ENCODE measurements at places on chromosomes 12 and 14. TPM values are rescaled to one million over a fixed set of nuclear protein-coding genes. Genes with fewer than 3 reads are reported as not detected.

DNA sequence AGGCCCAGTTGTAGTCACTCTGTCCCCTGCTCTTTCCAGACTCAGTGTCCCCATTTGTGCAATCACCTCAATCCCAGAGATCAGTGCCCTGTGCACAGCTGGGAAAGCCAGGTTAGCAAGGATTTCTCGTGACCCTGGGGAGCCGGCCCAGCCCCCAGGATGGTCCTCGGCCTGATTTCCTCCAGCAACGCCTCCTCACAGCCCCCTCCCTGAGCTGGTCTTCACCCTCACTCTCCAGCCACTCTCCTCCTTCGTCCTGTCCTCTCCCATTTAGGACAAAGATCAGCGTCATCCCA is 194.8 kb upstream of the C14orf180 start:
- no peak overlapping the region for H3K4me3 ChIP-seq
- peaks cover 19% of the 10 kb centered on the region for H3K4me1 ChIP-seq
- H3K27ac ChIP-seq, result no peak overlapping the region
- H3K27me3 ChIP-seq, result no peaks in the 10 kb centered on the region
- DNase-seq, result no peak

DNA sequence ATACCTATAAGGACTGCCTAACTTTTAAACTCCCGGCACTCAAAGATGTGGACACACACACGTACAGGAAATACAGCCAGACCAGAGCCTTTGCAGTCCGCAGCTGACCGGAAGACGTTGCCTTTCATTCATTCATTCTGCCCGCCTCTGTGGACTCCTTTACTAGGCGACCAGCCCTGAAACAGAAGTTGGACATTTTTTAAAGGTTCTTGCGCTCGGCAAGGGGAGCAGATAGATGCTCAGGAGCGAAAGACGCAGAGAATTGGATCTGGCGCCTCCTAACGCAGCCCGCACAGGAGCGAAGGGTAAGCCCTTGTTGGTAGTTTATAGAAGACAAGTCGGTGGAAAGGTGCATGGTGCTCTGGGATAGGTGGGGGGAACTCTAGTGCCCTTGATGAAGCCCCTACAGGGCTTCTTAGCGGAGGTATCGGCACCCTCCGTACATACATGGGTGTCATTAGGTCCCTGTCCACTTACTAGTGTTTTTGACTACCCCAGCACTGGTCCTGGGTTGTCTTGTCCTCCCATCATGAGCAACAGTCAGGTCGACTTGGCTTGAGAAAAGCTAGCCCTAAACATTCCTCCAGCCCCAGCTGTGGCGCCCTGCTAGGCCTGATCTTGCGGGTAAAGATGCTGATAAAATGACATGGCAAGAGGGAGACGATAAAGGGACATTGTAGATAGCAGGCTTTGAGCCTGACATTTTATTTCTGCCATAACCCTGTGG is at the start of gene KDM2B:
KDM2B (minus strand) TSS at position 65 of the 727 bp plus-strand sequence. CDS start 112 bp downstream, outside the sequence.
- no peak for DNase-seq
- H3K4me1 ChIP-seq, result peaks cover 55% of the 10 kb centered on the region
- H3K27me3 ChIP-seq, result no peaks in the 10 kb centered on the region
- H3K27ac ChIP-seq, result peak within 1 kb of the TSS; percentile 89

- H3K27me3 ChIP-seq, result no peaks in the 10 kb centered on the region
- H3K4me3 ChIP-seq, result no peak overlapping the region
- no peaks in the 10 kb centered on the region for H3K36me3 ChIP-seq
- no peak overlapping the region for H3K27ac ChIP-seq
- H3K4me1 ChIP-seq, result no peaks in the 10 kb centered on the region
These were observed 11.8 kb upstream of the CCDC88C start for GRCh38 chr14:91429385-91429784.

GRCh38 chr12:27906127-27906500 is 66.4 kb downstream of the PTHLH start:
- no peak for DNase-seq
- no peak overlapping the region for H3K4me3 ChIP-seq
- no peak overlapping the region for H3K27ac ChIP-seq
- no peaks in the 10 kb centered on the region for H3K27me3 ChIP-seq

- H3K36me3 ChIP-seq, result no peaks in the 10 kb centered on the region
- H3K27ac ChIP-seq, result no peak overlapping the region
- no peaks in the 10 kb centered on the region for H3K4me1 ChIP-seq
- no peaks in the 10 kb centered on the region for H3K27me3 ChIP-seq
- no peak for DNase-seq
- no peak overlapping the region for H3K4me3 ChIP-seq
These were observed 251.0 kb upstream of the FOXG1 start for GRCh38 chr14:28515571-28515970.

GRCh38 chr14:34059037-34059924 is 108.4 kb upstream of the EGLN3 start:
- no peak for DNase-seq
- H3K27me3 ChIP-seq, result peaks cover 11% of the 10 kb centered on the region
- H3K4me3 ChIP-seq, result peak overlapping the region; percentile 43

DNA sequence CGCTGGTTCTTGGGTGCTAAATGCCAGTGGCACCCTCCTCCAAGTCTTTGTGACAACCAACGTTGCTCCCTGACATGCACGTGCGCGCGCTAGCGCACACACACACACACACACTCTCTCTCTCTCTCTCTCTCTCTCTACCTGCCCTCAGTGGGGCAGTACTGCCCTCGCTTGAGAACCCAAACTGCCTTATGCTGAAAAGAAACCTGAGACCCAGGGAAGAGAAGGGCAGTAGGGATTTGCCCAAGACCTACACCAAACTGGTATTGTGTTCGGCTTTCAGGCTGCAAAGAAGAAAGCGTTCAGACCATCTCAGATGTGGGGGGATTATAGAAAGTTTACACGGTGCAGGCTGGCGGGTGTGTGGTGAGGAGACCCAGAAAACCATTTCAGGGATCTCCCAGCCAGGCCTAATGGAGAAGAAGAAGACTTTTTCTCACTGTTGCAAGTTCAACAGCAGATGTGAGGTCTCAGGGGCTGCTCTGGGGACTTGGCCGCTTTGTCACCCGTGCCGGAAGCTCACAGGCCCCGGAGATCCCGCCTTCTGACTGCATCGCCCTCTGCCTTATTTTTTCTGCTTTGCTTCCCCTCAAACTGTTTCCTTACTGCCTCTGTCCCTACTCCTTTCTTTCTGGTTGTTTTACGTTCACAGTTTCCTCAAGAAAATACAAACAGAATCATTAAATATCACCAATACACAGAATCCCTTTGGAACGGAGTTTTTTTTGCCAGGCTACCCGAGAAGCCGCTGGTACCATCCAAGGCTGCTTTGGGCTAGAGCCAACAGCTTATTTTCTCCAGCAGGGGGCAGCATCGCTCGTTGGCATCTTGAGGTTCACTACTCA is 82.4 kb downstream of the PPM1A start:
- peaks cover 13% of the 10 kb centered on the region for H3K4me1 ChIP-seq
- H3K27ac ChIP-seq, result peak overlapping the region; percentile 53
- H3K4me3 ChIP-seq, result peak overlapping the region; percentile 59
- H3K27me3 ChIP-seq, result no peaks in the 10 kb centered on the region

- DNase-seq, result no peak
- no peaks in the 10 kb centered on the region for H3K36me3 ChIP-seq
- H3K4me3 ChIP-seq, result no peak overlapping the region
These were observed 27.4 kb upstream of the DYRK2 start for GRCh38 chr12:67621112-67621511.

GRCh38 chr12:92098594-92099380 is 46.9 kb downstream of the BTG1 start:
- peaks cover 16% of the 10 kb centered on the region for H3K4me1 ChIP-seq
- H3K4me3 ChIP-seq, result no peak overlapping the region
- H3K27me3 ChIP-seq, result no peaks in the 10 kb centered on the region
- no peak for DNase-seq
- H3K27ac ChIP-seq, result no peak overlapping the region

- DNase-seq, result no peak
- H3K27ac ChIP-seq, result no peak overlapping the region
- H3K4me1 ChIP-seq, result no peaks in the 10 kb centered on the region
- no peaks in the 10 kb centered on the region for H3K27me3 ChIP-seq
- H3K4me3 ChIP-seq, result no peak overlapping the region
These were observed 196.5 kb downstream of the STXBP6 start for GRCh38 chr14:24853446-24853845.

- H3K27ac ChIP-seq, result no peak overlapping the region
- no peaks in the 10 kb centered on the region for H3K4me1 ChIP-seq
- DNase-seq, result no peak
- peaks cover 11% of the 10 kb centered on the region for H3K27me3 ChIP-seq
These were observed 4.1 kb downstream of the GPRC5D start for GRCh38 chr12:12947902-12948301.

GRCh38 chr12:57552306-57552651 is 2.4 kb downstream of the KIF5A start:
- H3K4me3 ChIP-seq, result no peak overlapping the region
- no peak overlapping the region for H3K27ac ChIP-seq
- no peaks in the 10 kb centered on the region for H3K36me3 ChIP-seq

- no peaks in the 10 kb centered on the region for H3K36me3 ChIP-seq
- no peaks in the 10 kb centered on the region for H3K4me1 ChIP-seq
These were observed 230.5 kb upstream of the KITLG start for GRCh38 chr12:88810806-88811205.

DNA sequence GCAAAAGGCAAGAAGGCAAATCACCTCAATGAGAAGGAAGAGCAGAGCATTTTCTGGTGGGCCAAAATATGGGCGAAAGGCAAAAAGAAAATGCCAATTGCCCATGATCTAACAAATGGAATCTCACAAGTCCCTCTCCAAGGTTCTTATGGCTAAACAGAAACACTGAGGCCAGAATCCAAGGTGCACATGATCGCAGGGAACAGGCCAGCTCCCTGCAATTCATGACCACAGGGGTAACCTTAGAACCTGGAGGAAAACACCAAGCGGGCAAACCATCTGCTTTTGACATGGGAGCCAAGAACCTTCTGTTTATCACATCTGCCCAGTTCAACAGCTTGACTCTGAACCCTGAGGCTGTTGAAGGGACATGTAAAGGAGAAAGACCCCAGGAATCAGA is 60.0 kb downstream of the NT5DC3 start:
- no peak for DNase-seq
- no peaks in the 10 kb centered on the region for H3K27me3 ChIP-seq
- peaks cover 9% of the 10 kb centered on the region for H3K36me3 ChIP-seq
- no peak overlapping the region for H3K4me3 ChIP-seq
- H3K27ac ChIP-seq, result no peak overlapping the region
- no peaks in the 10 kb centered on the region for H3K4me1 ChIP-seq

GRCh38 chr14:95222151-95222631 is 64.9 kb upstream of the DICER1 start:
- H3K27me3 ChIP-seq, result no peaks in the 10 kb centered on the region
- H3K4me1 ChIP-seq, result no peaks in the 10 kb centered on the region
- H3K4me3 ChIP-seq, result no peak overlapping the region
- H3K36me3 ChIP-seq, result no peaks in the 10 kb centered on the region
- H3K27ac ChIP-seq, result no peak overlapping the region

DNA sequence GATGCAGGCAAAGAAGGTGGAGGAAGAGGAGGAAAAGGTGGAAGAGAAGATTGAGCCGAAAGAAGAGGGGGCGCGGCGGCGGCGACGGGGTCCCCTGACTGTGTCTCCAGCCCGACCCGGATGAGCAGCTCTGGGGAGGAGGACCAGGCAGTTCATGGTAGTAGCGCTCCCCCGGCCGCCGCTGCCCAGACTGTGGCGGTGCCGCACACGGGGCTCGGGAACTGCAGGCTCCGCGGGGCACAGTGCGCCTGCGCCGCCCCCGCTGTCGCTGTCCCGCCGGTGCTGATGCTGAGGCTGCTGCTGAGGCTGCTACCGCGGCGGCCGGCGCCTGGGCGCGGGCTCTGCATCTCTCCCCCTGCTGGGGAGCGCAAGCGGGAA is at the start of gene KCNH5:
KCNH5 (minus strand) TSS at position 225 of the 378 bp plus-strand sequence. CDS start 272 bp downstream, outside the sequence.
- H3K36me3 ChIP-seq, result no peaks in the 10 kb centered on the region
- no peak for DNase-seq
- H3K27ac ChIP-seq, result no peak within 1 kb of the TSS
- H3K4me3 ChIP-seq, result no peak within 1 kb of the TSS

GRCh38 chr12:31325524-31325875 is 450 bp downstream of the SINHCAF start:
- peak overlapping the region; percentile 97 for H3K4me3 ChIP-seq
- DNase-seq, result peak; percentile 1
- H3K36me3 ChIP-seq, result no peaks in the 10 kb centered on the region
- no peaks in the 10 kb centered on the region for H3K27me3 ChIP-seq
- H3K4me1 ChIP-seq, result peaks cover 19% of the 10 kb centered on the region
- H3K27ac ChIP-seq, result peak overlapping the region; percentile 87

DNA sequence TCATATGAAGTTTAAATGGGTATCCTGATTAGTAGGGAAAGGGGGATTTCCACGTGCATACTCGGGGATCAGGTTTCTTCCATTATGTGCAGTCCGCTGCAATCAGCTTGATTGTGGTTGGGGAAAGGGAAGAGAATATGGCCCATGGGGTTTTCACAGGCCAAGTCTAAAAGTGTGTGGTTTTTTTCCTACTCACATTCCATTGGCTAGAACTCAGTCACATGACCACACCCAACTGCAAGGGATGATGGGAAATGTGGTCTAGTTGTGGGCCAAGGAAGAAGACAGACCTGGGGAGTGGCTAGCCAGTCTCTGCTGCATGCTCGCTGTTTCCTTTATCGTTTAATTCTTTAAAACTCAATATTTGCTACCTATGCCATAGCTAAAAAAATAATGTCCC is 105.1 kb downstream of the PRIMA1 start:
- H3K27me3 ChIP-seq, result peaks cover 3% of the 10 kb centered on the region
- no peak overlapping the region for H3K27ac ChIP-seq
- no peak for DNase-seq
- no peaks in the 10 kb centered on the region for H3K36me3 ChIP-seq

GRCh38 chr12:121845701-121846100 is 13.0 kb downstream of the HPD start:
- H3K36me3 ChIP-seq, result no peaks in the 10 kb centered on the region
- H3K27ac ChIP-seq, result no peak overlapping the region
- no peaks in the 10 kb centered on the region for H3K27me3 ChIP-seq
- no peaks in the 10 kb centered on the region for H3K4me1 ChIP-seq
- H3K4me3 ChIP-seq, result no peak overlapping the region

The CLEC9A gene
- total RNA-seq, result not detected

The STYX gene
- total RNA-seq, result 40.0 TPM

The KRT83 gene
- total RNA-seq, result not detected

The LRRC10 gene
- total RNA-seq, result not detected

The IL25 gene
- total RNA-seq, result not detected

The SPIC gene
- not detected for total RNA-seq

The BCL11B gene
- total RNA-seq, result 181 TPM

The ASCL1 gene
- not detected for total RNA-seq

The P2RX2 gene
- not detected for total RNA-seq

The IL22 gene
- total RNA-seq, result not detected

The NXPH4 gene
- 1.2 TPM for total RNA-seq
